ENCODE measurements at places on chromosomes 3 and 15.

DNA sequence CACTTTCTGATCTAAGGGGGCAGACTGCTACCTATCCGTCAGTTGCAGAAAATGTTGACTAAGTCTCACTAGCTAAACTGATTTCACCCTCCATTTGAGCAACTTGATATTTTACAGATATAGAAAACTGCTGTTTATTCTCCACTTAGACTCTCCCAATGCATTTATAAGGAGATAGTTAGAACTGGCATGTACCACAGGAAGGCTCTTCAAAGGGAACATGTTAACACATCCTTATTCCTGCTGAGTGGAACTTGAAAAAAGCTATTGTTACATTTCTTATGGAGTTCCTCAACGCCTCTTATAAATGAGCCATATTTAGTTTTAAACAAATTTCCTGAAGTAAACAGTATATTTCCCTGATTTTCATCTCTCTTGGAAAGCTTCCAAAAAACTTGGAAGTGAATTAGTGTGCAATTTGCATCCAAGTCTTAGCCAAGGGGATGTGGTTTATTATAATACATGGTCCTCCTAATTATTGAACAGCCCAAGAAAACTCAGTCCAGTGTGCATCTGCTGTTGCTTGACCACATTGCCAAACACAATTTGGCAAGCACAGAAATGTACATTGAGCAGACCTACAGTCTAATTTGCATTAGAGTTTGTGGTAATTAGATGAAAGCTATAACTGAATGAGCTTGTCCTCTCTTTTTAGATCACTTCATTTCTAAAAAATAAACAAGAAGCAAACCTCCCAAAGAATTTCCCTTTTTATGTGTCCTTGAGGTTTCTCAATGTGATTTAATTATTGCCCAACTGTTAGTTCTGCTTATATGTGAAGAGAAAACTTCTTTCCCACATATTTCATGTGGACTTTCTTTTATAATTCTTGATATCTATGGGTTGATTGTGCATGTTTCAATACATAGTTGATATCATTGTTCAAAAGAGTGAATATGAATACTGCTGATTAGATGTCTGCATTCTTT lies 72.6 kb upstream of the DPH6 start:
- no peak for DNase-seq

GRCh38 chr15:89926158-89926557 lies 13.4 kb upstream of the ARPIN start:
- DNase-seq = no peak

- DNase-seq = no peak
Measured at GRCh38 chr3:193016437-193016901, 98.8 kb upstream of the MB21D2 start.

- DNase-seq = no peak
Measured at GRCh38 chr3:18127174-18127858, 297.8 kb downstream of the SATB1 start.

GRCh38 chr15:101004986-101005747 lies 86.0 kb downstream of the LRRK1 start:
- DNase-seq = no peak

DNA sequence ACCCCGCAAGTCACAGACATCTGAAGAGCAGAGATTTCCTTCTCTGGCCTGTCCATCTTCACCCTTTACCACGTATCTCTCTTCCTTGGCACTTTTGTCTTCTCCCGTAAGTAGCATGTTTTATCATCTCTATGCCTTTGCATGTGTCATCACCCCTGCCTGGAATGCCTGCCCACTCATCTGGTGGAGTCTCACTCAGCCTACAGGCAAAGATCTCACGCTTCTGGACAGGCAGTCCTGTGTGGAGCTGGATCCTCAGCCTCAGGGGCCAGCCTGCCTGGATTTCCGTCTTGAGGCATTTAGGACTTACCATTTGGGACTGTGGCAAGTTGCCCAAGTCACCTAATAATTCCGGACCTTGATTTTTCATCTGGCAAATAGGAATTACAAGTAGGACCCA lies 114.3 kb upstream of the CACNA2D3 start:
- DNase-seq = no peak

- DNase-seq = no peak
Measured at GRCh38 chr15:47787875-47788274, 70.6 kb downstream of the SEMA6D start.

DNA sequence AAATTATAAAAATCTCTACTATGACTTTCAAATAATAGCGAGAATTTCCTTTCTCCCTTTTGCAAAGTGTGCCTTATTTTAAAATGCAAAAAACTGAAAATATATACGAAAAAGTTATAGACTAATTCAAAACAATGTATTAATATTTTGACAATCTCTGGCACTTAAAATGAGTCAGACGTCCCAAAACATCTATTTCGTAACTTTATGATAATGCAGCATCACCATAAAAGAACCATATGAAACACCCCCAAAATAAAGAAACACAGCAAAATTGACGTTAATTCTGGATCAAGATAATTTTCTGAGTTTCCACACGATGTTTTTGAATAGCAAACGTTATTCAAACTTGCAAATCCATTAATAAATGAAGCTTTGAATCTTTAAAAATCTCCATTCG lies 1.0 kb downstream of the COPS2 start:
- DNase-seq = no peak

GRCh38 chr3:174438501-174439145 lies 420.5 kb upstream of the NAALADL2 start:
- DNase-seq = no peak

DNA sequence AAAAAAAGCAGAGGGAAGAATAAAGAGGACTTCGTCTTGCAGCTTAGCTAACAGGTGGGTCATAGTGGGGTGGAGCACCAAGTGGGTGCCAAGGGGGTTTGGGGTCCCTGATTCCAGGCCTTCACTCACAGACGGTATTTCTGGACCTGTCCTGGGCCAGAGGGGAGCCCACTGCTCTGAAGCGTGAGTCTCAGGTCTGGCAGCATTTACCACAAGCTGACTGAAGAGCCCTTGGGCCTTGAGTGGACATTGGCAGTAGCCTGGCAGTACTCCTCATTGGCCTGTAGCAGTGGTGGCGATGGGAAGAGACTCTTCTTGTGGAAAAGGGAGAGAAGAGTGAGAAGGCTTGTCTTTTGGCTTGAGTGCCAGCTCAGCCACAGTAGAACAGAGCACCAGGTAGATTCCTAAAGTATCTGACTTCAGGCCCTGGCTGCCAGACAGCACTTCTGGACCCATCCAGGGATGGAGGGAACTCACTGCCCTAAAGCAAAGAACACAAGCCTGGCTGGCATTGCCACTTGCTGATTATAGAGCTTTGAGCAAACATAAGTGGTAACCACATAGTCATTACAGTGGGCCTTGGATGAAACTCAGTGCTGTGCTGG lies 72.9 kb downstream of the GLDN start:
- DNase-seq = no peak

DNA sequence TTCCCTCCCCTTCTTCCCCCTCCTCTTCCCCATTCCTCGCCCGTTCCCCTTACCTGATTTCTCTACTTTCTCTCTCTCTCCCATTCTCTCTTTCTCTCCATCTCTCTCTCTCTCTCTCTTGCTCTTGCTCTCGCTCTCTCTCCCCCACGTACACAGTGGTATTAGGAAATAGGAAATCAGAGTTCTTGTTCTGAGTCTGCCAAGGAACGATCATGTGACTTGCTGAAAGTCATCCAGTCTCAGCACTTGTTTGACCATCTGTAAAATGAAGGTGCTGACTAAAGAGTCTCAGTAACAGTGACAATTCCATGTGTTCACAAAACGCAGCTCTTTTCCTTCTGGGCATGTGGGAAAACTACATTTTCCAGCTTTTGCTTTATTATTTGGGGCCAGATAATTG lies 445.0 kb upstream of the TGFBR2 start:
- no peak for DNase-seq

- DNase-seq = peak; percentile 31
Measured at GRCh38 chr3:107753494-107753893, 230.7 kb downstream of the BBX start.

- DNase-seq = no peak
Measured at GRCh38 chr15:88830016-88830415, 26.8 kb downstream of the ACAN start.

- DNase-seq = no peak
Measured at GRCh38 chr3:189001559-189001958, 170.2 kb upstream of the TPRG1 start.

GRCh38 chr3:111481551-111481950 lies 60.4 kb upstream of the CD96 start:
- DNase-seq = no peak

DNA sequence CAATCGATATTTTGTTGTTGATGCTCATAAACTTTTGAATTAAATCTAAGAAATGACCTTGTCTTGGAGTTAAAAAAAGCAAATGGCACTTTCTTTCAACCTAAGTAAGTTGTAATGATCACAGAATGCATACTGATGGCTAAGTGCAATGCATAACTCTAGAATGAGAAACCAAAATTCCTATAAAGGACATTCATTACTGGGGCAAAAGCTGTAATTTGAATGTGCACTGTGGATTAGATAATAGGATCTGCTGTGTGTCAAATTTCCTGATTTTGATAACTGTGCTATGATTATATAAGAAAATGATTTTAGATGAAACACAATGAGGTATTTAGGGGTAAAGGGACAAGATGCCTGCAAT lies 14.3 kb downstream of the SIAH2 start:
- DNase-seq = no peak

DNA sequence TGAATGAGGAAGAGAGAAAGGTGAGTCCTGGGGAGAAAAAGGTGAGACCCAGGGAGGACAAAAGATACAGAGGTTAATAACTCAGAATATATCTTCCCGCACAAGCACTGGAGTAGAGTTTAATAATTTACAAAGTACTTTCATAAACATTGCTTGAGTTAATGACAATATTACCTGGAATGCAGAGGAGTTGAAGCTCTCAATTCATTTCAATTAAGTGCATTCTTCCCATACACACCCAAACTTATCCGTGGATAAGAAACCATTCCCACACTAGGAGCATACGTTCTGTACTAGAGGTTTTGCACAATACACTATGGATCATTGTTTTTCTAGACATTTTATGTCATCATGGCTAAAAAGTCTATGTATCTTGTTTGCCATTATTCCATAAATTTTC lies 23.3 kb upstream of the KNG1 start:
- DNase-seq = no peak

- DNase-seq = peak; percentile 70
Measured at GRCh38 chr3:112132975-112133448, at the start of gene GCSAM. GCSAM (minus strand) TSS chr3:112133248; CDS start chr3:112133120, 128 bp downstream.

DNA sequence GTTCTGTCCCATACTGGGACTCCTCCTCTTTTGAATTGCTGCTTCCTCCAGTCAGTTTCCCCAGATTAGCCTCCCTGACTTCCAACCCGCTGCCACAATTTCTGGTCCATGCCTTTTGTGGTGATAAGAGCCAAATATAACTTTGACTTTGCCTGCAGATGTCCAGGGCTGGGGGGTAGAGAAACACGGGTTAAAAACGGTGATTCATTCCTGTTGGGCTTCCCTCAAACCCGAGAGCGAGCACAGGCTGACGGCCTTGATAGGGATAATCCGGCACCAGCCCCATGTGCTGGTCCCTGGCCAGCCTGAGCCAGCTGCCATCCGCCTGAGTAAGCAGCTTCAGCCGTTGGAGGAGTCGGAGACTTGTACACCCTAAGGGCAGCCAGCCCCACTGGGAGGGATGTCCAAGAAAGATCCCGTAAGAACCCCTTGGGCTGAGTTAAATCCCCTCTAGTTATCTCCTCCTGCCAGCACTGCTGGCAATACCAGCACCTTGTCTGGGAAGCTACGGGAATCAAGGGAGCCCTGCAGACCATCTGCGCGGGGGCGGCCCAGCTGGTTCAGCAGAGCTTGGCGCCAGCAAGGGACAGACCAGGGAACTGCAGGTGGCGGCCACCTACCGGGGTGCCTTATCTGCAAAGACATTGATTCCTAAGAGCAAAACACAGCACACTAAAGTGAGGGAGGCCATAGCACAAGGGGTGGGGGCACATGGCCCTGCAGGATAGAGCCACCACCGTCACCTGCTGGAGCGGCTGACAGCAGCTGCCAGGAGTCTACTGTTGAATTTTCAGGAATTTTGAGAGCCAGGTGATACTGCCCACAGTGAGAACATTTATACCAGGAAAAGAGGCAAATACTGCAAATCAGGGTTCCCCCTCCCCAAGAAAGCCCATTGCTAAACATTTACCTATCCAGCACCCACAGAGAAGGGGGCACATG lies 18.1 kb downstream of the CSPG4 start:
- DNase-seq = no peak

- DNase-seq = no peak
Measured at GRCh38 chr3:86225461-86225860, 765.5 kb downstream of the VGLL3 start.

DNA sequence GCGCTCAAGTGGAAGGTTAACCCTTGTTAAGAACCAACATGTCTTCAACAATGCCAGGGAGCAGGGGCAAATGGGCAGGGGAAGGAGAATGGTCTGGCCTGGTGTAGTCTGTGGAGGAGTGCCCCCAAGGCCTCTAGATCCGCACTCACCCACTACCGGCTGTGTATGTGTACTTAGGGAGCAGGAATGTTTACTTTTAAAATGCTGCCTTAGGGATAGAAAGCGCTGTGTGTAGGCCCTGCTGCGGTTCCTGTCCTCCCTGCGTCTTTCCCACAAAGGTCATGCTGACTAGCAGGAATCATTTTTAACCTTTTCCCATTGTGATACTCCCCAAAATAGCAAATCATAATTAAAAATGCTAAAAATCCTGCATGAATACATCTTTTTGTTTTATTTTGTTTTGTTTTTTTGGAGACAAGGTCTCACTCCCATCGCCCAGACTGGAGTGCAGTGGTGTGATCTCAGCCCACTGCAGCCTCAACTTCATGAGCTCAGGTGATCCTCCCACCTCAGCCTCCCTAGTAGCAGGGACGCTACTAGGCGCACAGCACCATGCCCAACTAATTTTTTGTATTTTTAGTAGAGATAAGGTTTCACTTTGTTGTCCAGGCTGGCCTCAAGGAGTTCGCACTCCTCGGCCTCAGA lies 35.9 kb upstream of the CEMIP start:
- no peak for DNase-seq

DNA sequence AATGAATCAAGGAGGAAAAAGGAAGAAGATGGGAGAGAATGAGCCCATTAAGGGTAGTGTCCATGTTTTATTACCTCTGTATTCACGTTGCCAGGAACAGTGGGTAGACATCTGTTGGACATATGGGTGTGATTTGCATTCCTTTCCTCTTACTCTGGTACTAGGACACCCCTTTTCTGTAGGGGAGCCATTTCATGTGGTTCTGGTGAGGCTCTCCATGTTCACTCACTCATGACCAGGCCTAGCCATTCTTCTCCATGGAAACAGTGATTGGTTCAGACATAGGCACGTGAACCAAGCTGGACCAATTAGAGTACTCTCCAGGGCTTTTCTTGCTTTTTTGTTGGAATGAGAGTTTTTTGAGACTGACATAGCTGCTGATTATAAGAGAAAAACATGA lies 39.6 kb upstream of the PDCD6IP start:
- no peak for DNase-seq

All from activated CD4-positive, alpha-beta T cell treated with anti-CD3 and anti-CD28 coated beads, Interleukin-2, amount 50 U/mL, for 16 hours (primary cell).